ENCODE measurements at places on chromosomes 5 and 9.
A peak's percentile ranks its signal among the peaks of the same experiment; 100 is the strongest.

- no peak for DNase-seq
Measured at GRCh38 chr5:120568711-120569110, 104.6 kb downstream of the PRR16 start.

GRCh38 chr9:89664010-89664409 lies 59.2 kb downstream of the GADD45G start:
- DNase-seq: no peak

- no peak for DNase-seq
Measured at GRCh38 chr5:7213525-7213924, 182.4 kb upstream of the ADCY2 start.

DNA sequence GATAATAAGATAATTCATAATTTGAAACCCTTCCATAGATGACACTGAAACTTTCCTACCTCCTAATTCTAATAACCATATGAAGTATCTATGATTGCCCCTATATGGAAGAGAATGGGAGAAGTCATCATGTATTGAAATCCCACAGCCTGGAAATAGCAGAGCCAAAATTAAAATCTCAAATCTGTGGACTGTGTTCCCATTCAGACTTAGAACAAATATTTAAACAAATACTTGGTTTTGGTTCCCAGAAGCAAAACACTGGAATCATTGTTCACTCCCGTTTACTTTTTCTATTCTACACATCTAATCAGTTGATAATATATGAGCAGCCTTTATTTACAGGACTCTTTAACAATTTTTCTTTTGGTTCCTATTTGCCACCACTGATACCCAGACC lies 92.6 kb upstream of the PTPRD start:
- no peak for DNase-seq

DNA sequence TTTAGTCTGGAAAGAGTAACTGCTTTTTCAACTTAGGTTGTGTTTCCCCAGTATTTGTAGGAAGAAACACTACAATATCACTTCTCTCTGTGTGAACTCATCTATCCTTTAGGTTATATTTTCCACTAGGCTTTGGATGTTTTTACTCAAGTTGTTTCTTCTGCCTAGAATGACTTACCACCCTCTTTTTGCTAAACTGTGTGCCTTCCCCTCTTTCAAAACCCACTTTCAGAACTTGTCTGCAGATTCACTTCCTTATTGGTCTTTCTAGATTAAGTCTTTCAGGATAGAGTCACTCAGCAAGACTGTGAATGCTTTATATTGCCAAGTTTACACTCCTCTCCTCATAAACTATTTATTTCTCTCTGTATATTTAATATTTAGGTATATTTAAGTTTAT lies 14.2 kb upstream of the CAST start:
- DNase-seq: no peak

- DNase-seq: peak; percentile 0
Measured at GRCh38 chr9:99726758-99727157, 94.9 kb upstream of the NR4A3 start.

DNA sequence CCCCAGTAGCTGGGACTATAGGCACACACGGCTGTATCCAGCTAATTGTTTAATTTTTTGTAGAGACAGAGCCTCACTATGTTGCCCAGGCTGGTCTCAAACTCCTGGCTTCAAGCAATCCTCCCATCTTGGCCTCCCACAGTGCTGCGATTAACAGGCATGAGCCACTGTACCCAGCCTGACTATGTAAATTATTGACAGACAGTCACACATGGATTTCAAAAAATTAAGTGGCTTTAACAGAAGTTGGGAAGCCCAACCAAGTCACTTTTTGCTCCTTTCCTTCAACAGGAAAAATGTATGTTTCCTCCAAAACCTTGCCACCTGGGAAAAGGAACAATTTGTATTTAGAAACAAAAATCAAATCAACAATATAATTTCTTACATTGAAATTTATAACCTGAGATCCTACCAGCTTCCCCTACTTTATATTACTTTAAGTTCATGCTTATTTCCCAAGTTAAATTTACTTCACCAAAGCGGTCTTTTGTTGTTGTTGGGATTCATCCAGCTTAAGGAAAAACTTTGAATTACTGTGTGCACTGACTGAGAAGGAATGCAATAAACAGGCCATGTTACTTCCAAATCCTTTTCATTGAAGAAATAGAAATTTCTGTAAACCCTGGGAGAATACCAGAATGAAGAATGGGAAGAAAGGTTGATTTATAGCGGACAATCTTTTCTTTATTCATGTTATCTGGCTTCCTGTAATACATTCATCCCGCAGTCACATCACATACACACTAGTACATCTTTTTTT lies 8.6 kb downstream of the PCA3 start:
- no peak for DNase-seq

GRCh38 chr9:126488881-126489404 lies 124.8 kb upstream of the LMX1B start:
- no peak for DNase-seq

DNA sequence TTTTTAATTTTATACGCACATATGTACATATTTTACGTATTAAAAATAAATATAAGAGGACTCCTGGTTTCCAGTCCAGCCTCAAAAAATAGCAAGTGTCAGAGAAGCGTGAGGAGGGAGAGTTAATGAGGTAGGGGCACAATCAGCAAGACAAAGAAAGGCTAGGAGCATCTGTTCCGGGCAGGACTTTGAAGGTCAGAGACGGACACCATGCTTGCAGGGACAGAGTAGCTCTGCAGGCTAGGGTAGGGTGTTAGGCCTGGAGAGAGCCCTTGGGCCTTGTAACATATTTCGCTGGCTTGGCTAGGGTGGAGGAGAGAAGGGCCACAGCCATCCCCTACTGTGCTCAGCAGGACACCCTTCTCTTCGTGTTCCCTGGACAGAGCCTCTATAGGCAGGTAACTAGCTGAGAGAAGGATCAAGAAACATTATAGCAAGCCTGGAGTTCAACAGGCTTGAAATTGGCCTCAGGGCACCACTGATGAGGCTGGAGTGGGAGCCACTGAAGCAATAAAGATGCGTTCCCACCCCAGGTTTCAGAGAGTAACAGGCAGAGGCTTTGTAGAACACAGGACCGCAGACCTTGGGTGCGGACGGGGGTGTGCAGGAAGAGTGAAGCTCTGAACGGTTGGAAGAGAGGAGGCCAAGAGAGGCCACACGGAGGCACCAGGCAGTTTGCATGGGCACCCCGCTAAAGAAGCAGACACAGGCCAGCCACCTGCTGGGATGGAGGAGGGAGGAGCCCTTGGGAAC lies 9.7 kb upstream of the IPPK start:
- no peak for DNase-seq

DNA sequence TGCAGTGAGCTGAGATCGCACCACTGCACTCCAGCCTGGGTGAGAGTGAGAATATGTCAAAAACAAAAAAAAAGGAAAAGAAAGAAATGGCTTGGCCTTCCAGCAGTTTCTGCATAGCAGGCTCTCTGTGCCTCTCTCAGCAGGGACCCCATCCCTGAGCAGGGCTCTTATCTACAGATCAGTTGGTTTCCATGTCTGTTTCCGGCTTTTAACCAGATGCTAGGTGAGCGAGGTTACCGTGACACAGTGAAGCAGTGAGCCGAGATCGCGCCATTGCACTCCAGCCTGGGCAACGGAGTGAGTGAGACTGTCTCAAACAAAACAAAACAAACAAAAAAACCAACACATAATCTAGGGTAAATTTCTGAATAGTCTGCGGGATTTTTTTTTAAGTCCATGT lies 51.4 kb downstream of the COL5A1 start:
- DNase-seq: no peak

GRCh38 chr9:127642082-127642740 lies 30.1 kb downstream of the STXBP1 start:
- no peak for DNase-seq

DNA sequence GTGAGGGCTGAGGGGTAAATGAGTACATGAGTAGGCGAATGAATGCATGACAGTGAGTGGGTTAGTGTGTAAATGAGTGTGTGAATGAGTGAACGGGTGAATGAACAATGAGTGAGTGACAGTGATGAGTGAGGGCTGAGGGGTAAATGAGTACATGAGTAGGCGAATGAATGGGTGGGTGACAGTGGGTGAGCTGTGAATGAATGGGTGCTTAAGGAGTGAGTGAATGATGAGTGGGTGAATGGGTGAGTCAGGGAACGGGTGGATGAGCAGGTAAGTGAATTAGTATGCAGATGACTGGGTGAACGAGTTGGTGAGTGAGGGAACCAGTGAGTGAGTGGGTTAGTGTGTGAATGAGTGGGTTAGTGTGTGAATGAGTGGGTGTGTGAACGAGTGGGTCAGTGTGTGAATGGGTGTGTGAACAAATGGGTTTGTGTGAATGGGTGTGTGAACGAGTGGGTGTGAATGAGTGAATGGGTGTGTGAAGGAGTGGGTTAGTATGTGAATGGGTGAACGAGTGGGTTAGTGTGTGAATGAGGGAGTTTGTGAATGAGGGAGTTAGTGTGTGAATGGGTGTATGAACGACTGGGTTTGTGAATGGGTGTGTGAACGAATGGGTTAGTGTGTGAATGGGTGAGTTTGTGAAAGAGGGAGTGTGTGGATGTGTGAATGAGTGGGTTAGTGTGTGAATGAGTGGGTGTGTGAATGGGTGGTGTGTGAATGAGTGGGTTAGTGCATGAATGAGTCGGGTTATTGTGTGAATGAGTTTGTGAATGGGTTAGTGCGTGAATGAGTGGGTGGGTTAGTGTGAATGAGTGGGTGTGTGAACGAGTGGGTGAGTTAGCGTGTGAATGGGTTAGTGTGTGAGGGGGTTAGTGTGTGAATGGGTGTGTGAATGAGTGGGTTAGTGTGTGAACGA lies 32.9 kb downstream of the NKD2 start:
- no peak for DNase-seq

DNA sequence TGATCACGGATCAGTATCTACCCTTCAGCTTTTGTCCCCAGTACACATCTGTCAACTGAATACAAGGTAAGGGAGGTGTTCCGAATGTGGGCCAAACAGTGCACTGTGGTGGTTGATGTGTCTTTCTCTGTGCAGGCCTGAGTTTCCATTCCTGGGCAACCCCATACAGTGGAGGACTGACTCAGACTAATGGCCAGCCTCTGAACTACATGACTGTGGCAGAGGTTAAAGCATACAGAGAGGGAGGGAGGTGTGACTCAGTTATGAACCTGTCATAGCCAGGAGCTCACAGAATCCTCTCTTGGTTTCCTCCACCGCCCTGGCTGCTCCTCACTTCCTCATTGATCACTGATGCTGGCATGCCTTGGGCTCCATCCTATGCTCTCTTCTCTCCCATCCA lies 136.4 kb upstream of the TAS2R1 start:
- DNase-seq: no peak

Data from NCI-H2081 (cell line).